ENCODE measurements at places on chromosomes 5 and 9.

DNA sequence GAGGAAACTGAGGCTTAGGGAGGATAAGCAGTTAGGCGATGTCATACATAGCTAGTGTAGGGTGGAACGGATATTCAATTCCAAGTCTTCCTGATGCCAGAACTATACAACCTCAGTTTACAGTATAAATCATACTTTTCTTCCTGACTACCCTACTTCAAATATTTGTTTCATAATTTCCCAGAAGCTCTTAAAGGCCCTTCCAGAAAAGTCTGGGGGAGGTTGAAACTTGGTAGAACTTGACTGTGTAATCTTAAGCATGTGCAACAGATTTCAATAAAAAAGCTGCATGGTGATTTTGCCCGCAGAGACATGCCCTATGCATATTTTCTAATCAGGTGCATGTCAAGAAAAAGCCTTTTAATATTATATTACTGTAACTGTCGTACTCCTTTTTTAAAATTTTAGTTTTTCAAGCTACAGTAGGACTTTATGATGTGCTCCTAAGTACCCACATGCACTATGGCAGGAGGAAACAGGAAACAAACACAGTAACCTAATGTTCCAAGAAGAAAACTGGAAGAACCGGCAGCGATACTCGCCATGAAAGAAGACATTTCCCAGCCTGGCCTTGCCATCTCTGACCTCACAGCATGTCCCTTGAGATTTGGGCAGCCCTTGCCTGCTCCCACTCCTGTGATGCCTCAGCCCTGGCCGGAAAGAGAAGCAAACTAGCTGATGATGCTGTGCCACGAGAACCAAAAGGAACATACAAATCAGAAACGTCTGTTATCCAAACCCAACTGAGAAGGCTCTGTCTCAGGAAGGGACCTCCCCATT, 266.0 kb downstream of the EFNA5 start:
- no peak for DNase-seq

GRCh38 chr5:173371400-173371799, 43.2 kb upstream of the STC2 start:
- no peak for DNase-seq

DNA sequence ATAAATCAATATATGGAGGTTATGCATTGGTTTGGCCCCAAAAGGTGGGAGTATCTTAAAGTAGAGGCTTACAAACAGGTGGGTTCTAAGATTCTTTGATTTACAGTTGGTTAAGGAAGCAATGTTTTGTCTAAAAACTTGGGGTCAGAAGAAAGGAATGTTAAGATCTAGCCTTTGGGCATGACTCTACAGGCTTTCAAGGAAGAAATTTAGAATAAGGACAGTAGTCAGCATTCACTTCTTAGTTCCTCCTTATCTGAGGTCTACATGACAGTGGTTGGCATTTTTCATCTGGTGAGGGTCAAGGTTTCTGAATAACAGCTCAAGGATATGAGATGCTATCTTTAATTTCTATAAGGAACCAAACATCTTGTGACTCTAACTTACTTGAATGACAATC, 122.8 kb downstream of the CAMK4 start:
- no peak for DNase-seq

DNA sequence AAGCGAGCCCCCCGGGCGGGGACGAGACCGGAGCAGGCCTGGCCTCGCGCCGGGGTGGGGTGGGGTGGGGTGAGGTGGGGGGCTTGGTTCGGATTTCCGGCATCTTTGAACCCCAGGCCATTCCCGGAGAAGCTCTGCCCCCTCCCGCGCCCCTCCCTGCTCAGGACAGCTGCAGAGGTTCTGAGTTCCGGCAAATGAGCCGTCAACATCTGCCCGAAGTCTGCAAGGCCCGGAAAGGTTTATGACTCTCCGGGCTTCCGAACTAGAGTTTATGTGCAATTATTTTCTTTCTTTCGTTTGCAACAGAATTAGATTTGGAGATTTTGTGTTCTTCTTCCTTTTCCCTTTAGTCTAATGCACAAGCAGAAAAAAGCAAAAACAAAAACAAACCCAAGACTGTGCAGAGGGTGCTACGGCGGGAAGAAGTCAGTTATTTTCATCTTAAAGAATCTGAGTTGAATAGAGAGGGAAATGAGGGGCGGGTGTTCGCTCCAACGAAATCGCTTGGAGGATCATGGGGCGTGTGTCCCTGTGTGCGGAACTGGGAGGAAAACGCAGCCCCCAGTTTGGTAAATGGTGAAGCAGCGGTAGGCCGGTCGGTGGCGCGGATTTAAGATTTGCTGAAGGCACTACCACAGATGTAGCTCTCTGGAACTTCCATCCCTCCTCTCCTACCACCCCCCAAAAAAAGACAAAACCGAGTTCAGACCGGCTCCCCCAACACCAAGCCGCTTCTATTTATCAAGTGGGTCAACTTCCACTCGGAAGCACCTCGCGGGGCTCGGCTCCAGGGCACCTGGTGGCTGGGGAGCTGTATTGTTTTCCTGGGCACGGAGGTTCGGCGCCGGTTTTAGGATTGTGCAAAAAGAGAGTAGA, 4.8 kb downstream of the LHX2 start:
- no peak for DNase-seq

DNA sequence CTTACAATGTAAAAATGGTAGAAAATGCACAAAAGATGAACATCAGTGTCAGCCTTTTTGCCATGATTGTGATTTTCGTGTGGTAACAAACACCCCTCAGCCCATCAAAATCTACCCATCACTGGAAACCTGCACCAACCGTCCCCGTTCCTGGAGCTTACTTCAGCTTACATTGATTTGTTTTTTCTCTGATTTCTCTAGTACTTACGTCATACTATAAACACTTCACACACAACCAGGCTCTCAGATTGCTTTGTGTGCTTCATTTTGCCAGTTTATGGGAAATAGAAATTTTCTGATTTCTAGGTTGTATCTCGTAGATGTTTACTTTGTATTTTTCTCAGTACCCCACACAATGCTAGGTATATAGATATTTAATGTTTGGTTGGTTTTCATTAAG, 129.1 kb downstream of the RAB3C start:
- no peak for DNase-seq

GRCh38 chr5:143066556-143067281, 296.5 kb downstream of the ARHGAP26 start:
- peak; percentile 8 for DNase-seq

GRCh38 chr9:123973590-123974223, 37.9 kb upstream of the LHX2 start:
- DNase-seq, result no peak

GRCh38 chr5:117863586-117864296, 1124.6 kb downstream of the DTWD2 start:
- no peak for DNase-seq

DNA sequence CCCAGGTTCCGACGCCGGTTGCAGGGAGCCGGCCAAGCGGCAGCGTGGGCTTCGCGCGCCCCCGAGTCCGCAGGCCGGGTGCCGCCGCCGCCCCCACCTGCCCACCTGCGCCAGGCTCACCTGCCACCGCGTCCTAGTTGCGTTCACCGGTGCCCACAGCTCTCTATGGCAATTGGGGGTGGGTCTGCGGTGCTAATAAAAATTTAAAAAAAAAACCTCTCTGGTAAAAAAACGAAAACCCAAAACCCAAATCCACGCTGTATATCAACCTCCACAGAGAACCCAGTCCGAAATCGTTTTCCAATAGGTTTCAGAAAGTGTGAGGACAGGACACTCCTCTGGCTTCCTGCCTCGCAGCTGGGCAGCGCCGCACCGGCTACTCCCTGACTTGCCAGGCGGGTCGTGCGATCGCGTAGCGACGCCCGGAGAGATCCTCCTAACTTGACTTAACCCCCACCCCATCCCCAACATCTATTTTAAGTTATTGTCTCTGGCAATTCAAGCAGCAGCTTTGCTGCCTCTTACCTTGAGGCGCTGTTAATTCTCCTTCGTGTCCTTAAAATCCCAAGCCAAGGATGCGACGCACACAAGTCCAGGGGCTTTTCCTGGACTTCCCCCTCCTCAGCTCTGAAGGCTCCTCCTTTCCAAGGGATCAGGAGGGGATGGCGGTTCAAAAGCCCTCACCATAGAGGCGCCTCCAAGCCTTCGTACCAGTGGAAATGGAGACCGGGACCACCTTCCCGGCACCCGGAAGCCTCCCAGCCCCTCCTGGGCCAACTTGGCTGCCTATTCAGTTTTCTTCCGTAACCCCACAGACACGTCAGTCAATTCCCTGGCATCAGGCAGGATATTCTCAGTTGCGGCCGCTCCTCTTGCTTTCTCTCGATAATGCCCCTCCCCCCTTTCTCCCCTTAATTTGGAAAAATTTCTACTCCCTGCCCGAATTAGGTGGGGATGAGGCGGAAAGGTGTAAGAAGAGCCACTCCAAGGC, 1639.4 kb upstream of the C9orf72 start:
- DNase-seq, result no peak

DNA sequence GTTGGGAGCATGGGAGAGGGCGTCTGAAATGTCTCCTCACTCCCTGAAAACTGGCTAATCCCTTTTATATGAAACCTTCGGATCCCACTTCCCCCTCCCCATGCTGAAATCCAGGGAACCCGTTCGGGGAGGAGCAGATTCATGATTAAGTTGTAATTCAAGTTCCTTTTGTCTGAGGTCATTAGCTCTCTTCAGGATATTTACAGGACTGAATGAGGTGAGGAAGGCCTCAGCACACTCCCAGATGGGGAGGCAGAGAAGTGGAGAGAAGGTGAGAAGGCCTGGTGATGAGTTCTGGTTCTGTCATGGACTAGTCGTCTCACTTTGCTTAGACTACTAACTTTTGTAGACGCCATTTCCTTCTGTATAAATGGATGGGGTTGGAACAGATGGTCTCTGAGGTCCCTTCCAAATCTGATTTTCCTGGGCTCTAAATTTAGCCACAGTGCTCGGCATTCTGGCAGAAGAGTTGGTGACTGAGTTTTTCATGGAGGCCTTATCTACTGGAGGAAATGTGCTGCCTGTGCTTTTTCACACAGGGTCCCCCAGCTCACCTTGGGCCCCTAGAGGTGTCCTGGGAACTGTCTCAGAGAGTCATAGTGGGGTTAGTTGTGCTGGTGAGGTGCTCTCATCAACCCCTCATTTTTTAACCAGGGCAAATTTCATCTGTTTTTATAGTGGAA, 62.3 kb downstream of the PRDM6 start:
- DNase-seq, result no peak

GRCh38 chr9:18023332-18023731, 444.5 kb downstream of the SH3GL2 start:
- DNase-seq, result no peak

GRCh38 chr9:77916410-77916819, 115.2 kb downstream of the GNAQ start:
- DNase-seq, result no peak

- DNase-seq, result no peak
Observed at GRCh38 chr5:81189875-81190498, 43.1 kb upstream of the CKMT2 start.

GRCh38 chr5:58286741-58287140, 173.1 kb downstream of the PLK2 start:
- no peak for DNase-seq

- DNase-seq, result no peak
Observed at GRCh38 chr5:134125039-134126015, 10.8 kb downstream of the TCF7 start.

GRCh38 chr9:106419829-106420228, 443.1 kb upstream of the ZNF462 start:
- no peak for DNase-seq

DNA sequence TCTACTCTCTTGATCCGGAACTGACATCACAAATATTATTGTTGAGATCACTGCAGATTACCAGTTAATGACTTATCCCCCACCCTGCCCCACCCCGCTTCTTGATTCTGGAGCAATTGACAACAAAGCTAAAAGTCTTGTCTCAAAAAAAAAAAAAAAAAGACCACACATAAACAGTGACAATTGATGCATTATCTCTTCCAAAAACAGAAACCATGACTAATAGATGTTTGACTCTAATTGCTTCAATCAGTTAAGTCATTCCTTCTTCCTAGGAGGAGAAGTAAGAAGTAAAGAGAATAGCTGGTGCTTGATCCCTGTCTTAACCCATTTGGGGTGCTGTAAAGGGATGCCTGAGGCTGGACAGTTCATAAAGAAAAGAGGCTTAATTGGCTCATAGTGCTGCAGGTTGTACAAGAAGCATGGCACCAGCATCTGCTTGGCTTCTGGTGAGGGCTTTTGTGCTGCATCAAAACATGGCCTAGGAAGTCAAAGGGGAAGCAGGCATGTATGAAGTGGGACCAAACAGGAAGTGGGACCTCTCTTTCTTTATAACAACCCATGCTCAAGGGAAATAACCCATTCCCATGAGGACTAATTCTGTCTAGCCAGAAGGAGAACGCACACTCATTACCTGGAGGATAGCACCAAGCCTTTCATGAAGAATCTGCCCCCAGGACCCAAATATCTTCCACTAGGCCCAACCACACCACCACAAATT, 158.7 kb downstream of the TMEM167A start:
- no peak for DNase-seq

GRCh38 chr5:92687821-92688722, 892.9 kb downstream of the NR2F1-AS1 start:
- no peak for DNase-seq

- no peak for DNase-seq
Observed at GRCh38 chr9:93303258-93303771, 119.4 kb downstream of the WNK2 start.

DNA sequence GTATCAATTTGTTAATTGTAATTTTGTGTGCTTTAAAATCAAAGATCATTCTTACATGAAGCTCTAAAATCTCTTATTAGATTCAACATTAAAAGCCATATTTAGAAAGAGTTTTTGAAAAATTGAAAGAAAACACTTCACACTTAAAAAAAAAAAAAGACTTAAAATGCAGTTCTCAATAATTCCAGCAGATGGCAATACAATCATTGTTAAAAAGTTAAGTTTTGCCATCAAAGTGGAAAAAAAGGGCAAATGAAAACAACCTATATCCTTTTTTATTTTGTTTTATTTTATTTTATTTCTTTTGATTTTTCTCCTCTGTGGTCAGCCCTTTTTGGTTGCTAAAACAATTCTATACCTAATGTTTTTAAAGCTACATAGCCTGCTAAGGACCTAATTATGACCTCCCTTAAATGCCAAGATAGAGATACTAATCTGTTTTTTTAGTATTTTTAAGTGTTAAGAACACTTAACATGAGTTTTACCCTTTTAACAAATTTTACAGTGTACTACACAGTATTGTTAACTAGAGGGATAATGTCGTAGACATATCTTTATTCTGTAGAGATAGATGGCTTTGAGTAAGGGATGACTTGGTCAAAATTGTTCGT, 154.2 kb upstream of the DAB2 start:
- no peak for DNase-seq

DNA sequence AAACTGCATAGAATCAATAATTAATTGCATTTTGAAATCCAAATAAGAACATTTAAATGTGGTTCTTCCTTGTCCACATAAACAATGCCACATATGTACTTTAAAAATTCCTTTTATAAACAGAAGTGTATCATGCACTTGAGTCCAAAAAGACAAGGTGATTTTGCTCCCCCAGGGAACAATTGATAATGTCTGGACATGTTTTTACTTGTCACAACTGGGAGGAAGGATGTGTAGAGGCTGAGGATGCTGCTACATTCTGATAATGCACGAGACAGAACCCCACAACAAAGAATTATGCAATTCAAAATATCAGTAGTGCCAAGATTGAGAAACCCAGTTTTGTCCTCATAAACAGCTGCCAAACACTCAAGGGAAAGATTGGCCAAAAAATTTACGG, 181.1 kb upstream of the ISL1 start:
- no peak for DNase-seq
